Left renal pelvis (tissue), 4 donors: ENCODE measurements at places on chromosomes 12 and 14.

- no peak for DNase-seq
These were observed 27.8 kb downstream of the PELI2 start for GRCh38 chr14:56145965-56146364.

GRCh38 chr12:124045671-124046455 lies 72.8 kb downstream of the ZNF664 start:
- DNase-seq = no peak

DNA sequence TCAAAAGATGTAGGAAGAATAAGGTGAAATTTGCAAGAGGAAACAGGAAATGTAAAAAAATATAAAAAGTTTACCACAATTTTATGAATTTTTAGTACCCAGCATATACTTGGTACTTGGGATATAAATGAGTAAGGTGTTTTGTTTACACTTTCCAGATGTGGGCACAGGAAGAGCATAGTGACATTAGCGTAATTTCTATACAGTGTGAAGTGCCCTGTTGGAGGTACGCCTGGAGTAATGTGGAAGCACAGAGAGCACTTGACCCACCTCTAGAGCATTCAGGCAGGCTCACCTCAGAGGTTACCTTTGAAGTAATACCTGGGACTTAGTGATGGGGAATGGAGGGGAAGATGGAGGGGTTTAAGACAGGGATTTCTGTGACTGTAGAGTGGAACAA lies 89.5 kb downstream of the AEBP2 start:
- DNase-seq = no peak

- DNase-seq = no peak
These were observed 389.8 kb downstream of the ETNK1 start for GRCh38 chr12:23014749-23015148.

- DNase-seq = peak; percentile 97
These were observed at the start of gene CRADD for GRCh38 chr12:93677195-93678064. CRADD (plus strand) TSS chr12:93677375.

DNA sequence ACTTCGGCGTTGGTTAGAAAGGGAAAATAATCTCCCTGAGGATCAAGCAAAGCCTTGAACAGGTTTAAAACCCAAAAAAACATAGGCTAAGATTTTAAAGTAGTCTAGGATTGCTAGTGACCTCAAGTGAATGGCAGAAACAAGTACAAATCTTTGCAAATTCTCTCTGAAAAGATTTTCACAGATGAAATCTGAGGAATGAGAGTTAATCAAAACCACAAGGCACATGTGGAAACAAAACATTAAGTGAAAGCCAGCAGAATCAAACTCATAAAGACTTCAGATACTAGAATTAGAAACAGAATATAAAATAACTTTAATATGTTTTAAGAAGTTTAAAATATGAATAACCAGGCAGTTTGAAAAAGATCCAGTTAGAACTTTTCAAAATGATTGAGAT lies 52.2 kb upstream of the CFL2 start:
- DNase-seq = no peak

DNA sequence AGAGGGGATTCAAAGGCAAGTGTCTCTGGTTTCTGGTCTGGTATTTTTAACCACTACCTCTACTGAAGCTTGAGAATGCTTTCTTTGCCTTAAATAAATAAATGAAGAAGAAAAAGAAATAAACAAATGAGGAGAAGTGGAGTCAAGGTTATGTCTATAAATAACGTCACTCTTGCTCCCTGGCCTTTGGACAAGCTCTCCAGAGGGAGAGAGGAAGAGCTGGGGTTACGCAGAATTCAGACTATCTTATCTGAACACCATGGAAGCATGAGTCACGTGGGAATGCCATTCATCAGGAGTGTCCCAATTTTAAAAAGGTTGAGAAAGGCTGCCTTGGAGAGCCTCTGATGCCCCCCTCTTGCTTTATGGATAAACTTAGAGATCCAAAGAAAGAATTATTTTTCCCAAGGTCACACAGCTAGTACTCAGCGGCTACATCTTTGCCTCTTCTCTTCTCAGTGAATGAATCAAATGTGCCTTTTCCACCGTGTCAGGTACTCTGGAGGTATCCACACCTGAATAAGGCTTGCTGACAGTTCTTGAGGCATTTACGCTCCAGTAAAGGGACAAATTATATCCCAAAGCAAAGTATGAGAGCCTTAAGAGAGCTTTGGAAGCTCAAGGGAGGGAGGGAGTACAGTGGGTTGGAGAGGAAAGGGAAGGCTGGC lies 12.9 kb upstream of the MSI1 start:
- DNase-seq = no peak

DNA sequence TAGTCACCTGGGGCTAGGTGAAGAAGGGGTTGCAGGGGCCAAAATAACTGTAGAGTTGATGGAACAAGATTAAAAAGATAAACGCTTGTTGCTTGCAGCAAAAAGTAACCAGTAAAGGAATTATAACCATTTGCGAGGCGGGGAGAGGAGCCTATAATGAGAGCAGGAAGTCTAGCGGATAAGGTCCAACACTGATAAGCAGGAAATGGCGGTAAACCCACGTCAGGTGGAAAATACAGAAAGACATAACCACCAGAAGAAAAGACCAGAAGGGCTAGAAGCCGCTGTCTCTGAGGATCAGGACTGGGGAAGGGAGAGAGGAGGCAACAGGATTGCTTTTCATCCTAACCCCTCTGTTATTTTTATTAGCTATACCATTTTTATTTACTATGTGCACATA lies 303.3 kb downstream of the DPF3 start:
- DNase-seq = no peak

DNA sequence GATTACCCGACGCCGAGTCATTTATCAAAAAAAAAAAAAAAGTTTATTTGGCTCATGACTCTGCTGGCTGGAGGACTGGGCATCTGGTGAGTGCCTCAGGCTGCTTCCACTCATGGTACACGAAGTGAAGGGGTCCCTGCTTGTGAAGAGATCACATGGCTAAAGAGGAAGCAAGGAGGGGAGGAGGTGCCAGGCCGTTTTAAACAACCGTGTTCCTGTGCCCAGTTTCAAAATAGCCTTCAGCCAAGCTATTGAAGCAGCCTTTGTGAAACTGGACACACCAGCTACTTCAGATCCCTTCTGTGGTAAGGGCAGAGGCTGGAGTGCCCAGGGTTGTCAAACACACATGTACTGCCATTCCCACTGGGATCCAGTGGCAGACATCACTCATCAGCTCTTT lies 7.6 kb downstream of the POP5 start:
- DNase-seq = no peak

DNA sequence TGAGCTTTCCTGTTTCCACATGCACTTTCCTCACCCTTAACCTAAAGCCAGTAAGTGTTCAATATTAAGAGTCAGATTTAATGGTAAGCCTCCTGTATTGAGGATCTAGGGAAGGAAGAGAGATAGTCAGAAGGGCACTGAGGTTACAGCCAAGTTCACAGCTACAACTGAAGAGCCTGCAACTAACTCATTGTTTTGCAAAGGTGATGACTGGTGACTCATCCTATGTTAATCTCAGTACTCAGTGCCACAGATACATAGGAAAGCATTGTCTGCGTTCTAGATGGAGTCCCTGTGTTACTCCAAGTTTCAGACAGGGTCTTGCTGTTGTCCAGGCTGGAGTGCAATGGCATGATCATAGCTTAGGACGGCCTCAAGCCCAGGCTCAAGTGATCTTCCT lies 157.0 kb upstream of the RBM19 start:
- no peak for DNase-seq

DNA sequence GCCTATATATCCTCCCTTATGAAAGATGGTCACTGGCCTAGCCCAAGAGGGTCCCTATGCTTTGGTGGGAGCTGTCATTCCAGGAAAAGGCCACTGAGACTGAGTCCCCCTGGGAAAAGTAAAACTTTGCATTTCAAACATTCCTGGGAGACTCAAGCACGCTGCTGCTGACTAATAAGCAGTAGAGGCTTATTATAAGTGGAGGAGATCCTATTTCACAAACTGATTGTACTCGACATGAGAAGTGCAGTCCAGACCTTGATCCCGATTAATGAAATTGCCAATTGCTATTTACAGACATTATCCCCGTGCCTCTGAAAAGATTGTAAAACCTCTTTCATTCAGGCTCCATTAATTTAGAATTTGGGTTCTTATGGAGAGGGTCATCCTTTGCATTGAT lies 96.6 kb downstream of the EMP1 start:
- DNase-seq = no peak

- no peak for DNase-seq
These were observed 192.7 kb downstream of the BTG1 start for GRCh38 chr12:91952916-91953315.

- DNase-seq = no peak
These were observed 94.6 kb upstream of the MUCL1 start for GRCh38 chr12:54759751-54760150.

- DNase-seq = no peak
These were observed 375.5 kb downstream of the RAD51B start for GRCh38 chr14:68195126-68195525.

GRCh38 chr12:19520646-19521415 lies 81.5 kb downstream of the AEBP2 start:
- DNase-seq = no peak

DNA sequence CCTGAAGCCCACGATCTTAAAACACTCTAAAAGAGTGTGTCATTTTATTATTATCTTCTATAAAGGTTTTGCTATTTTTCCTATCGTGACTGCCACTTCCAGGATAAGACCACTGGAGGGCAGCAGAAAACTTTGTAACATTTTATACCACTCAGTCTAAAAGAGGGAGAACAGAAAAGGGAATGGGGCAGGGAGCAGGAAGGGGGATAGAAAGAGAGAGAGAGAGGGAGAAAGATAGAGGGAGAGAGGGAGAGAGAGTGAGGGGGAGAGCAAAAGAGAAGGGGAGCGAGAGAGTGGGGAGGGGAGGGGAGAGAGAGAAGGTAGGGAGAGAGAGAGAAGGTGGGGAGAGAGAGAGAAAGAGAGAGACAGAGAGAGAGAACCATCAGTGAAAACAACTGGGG lies 2.0 kb upstream of the ART4 start:
- no peak for DNase-seq

DNA sequence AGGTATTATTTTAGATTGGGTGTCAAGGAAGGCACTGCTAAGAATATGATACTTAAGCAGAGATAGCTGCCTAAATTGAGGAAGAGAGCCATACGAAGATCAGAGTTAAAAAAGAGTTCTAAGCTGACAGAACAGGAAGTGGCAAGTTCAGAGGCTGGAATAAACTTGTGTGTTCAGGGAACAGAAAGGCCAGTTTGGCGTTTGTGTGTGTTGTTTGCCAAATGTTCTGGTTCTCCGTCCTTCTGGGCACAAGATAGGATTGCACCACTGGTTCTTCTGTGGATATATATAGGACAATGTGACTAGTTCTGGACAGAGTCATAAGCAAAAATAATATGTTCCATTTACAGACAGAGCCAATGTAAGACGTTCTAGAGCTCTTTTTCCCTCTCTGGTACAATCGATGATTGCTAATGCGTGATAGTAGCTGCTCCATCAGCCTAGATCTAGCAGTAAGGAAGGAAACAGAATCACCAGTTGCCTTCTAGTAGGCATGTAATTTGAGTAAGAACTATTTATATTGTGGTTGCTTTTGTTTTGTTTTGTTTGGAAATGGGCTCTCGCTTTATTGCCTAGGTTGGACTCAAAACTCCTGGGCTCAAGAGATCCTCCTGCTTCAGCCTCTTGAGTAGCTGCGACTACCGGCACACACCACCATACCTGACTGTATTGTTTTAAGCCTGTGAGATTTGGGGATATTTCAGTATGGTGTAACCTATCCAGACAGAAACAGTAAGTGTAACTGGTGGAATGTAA lies 7.4 kb downstream of the BBS10 start:
- no peak for DNase-seq

DNA sequence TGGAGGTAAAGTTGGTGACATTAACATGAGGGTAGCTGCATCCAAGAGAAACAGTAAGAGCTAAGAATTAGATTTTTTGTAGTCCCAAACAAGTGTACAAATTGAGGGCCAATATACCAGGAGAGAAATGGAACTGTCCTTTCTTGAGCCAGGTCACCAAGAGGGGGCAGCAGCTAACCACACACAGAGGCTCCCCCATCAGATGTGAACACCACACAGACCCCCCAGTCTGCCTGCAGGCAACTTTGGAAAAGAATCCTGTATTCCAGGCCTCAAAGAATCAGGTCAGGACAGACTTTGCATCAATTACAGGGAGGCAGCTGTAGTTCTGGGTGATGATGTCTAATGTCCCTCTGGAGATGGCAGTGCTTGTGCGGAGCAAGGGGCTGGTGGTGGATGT lies 77.9 kb downstream of the SPTB start:
- no peak for DNase-seq

GRCh38 chr12:25558586-25558985 lies 5.5 kb upstream of the LMNTD1 start:
- DNase-seq = no peak

DNA sequence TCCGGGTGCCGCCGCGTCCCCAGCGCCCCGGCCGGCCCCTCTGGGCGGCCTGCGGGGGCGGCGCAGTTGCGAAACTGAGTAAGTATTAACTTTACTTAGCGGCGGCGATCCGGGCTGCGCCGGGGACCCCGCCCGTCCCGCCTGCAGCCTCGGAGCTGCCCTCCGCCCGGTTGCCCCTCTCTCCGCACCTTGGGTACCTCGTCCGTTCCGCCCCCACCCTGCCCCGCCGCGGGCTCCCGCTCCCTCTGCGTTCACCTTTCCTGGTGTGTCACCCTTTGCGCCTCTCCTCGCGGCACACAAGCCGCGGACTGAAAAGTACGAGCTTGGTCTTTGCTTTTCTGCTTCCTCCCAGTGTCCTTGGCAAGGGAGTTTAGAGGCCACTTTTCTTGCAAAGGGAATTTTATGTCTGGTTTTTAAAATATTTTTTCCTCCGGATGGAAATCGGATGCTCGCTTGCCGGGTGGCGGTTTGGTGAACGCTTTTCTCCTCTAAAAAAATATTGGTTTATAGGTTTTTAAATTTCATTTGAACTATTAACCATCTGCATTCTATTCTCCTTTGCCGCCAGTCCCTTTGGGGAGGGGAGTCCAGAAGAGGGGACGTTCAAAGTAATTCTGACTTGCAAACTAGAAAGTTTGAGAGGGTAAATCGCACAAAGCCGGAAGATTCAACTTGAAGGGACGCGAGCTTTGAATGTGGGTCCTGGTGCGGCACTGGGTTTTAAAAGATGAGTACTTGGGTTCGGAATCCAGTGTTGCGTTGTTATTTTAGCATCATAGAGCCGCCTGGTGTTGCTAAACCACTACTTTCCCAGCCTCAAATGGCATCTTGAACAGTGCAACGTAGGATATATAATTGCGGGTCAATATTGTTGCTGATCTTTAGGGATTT lies 834 bp downstream of the RASSF8 start:
- no peak for DNase-seq

DNA sequence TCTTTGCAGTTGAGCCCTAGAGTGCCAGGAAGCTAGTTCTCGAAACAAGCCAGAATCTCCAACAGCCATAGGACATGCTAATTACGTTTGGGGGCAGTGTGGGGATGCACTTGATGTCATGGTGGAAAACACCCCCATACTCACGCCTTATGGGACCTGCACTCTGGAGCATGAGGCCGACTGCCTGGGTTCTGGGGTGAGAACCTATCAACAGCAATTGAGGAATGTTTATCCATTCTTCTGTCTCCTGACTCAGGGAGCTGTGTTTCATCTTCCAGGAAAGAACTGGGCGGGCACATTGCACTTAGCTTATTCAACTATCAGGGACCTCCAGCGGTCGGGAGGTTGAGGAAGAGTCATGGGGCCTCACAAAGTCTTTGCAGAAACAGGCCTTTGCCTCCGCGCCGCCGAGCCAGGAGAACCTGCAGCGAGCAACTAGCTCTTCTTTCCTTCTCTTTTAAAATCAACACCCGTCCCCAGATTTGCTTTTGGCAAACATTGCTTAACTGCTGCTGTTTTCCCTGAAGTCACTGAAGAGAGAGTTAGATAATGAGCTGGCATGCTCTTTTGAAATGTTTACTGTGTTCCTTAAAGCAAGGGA lies 226.1 kb upstream of the DIO3 start:
- DNase-seq = no peak
